ENCODE measurements at places on chromosomes 5 and 9. TPM values are rescaled to one million over a fixed set of nuclear protein-coding genes. Genes with fewer than 3 reads are reported as not detected.

GRCh38 chr9:98087420-98088354, 31.2 kb downstream of the NANS start:
- no peak overlapping the region for H3K27ac ChIP-seq
- peaks cover 52% of the 10 kb centered on the region for H3K4me1 ChIP-seq
- peak overlapping the region; percentile 41 for H3K4me3 ChIP-seq
- peak; percentile 72 for DNase-seq
- H3K27me3 ChIP-seq, result peaks cover 23% of the 10 kb centered on the region

- H3K4me1 ChIP-seq, result peaks cover 7% of the 10 kb centered on the region
- H3K27me3 ChIP-seq, result no peaks in the 10 kb centered on the region
- DNase-seq, result no peak
- no peak overlapping the region for H3K27ac ChIP-seq
- H3K4me3 ChIP-seq, result no peak overlapping the region
These were observed 14.6 kb upstream of the AQP7 start for GRCh38 chr9:33416996-33417395.

DNA sequence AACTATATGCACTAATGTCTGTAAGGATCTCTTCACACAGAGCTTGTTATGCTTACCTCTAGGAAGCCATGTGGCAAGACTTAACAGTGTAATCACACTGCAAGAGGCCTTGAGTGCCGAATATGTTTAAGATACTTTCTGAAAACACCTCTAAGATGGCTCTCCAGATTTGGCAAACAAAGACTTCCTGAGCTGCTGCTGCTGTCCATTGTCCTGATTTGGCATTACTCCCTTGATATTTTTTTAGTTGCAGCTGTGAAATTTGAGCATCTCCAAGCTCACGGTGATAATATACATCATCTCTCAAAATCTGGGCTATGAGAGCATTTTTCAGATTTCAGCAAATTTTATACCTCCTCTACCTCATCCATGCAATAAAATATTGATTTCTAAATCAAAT, 384.5 kb upstream of the CDH6 start:
- H3K4me3 ChIP-seq, result no peak overlapping the region
- no peak for DNase-seq
- H3K4me1 ChIP-seq, result peaks cover 19% of the 10 kb centered on the region
- no peaks in the 10 kb centered on the region for H3K36me3 ChIP-seq
- H3K27ac ChIP-seq, result no peak overlapping the region

GRCh38 chr5:149392718-149393117, 13.6 kb upstream of the IL17B start:
- H3K4me1 ChIP-seq, result no peaks in the 10 kb centered on the region
- H3K4me3 ChIP-seq, result no peak overlapping the region
- no peak overlapping the region for H3K27ac ChIP-seq
- no peaks in the 10 kb centered on the region for H3K36me3 ChIP-seq
- H3K27me3 ChIP-seq, result no peaks in the 10 kb centered on the region

Gene KIF4B
- total RNA-seq, result not detected

Gene NKD2
- total RNA-seq, result 12.8 TPM
